Mammary epithelial cell (primary cell): ENCODE measurements at places on chromosomes 7 and 10.
A peak's percentile ranks its signal among the peaks of the same experiment; 100 is the strongest.

GRCh38 chr7:3488829-3489228 is 187.8 kb downstream of the SDK1 start:
- DNase-seq = peak; percentile 33

GRCh38 chr7:102898532-102898859 is 14.3 kb upstream of the LRRC17 start:
- no peak for DNase-seq

- peak; percentile 36 for DNase-seq
Observed at GRCh38 chr10:117342641-117343040, 32.6 kb downstream of the PDZD8 start.

DNA sequence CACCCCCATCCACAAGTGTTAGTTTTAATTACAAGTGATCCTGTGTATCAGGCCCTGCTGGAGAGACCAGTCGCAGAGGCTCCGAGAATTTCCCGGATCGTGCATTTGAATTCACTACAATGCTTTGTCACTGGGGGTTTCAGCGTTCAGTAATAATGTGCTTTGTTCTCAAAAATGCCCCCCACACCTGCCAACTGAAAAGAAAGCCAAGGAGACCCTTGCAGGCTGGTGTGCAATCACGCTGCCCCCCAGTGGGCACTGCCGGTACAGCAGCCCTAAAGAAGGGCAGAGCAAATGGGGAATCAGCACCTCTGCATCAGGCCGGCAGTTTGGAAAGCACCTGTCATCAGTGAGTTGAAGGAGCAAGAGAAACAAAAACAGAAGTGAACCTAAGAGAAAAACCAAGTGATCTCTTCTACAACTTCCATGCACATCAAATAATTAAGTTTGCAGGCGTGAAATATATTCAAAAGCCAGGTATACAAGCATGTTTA is 177.6 kb downstream of the PARD3 start:
- peak; percentile 18 for DNase-seq

- DNase-seq = no peak
Observed at GRCh38 chr7:37467002-37467401, 18.3 kb upstream of the ELMO1 start.

DNA sequence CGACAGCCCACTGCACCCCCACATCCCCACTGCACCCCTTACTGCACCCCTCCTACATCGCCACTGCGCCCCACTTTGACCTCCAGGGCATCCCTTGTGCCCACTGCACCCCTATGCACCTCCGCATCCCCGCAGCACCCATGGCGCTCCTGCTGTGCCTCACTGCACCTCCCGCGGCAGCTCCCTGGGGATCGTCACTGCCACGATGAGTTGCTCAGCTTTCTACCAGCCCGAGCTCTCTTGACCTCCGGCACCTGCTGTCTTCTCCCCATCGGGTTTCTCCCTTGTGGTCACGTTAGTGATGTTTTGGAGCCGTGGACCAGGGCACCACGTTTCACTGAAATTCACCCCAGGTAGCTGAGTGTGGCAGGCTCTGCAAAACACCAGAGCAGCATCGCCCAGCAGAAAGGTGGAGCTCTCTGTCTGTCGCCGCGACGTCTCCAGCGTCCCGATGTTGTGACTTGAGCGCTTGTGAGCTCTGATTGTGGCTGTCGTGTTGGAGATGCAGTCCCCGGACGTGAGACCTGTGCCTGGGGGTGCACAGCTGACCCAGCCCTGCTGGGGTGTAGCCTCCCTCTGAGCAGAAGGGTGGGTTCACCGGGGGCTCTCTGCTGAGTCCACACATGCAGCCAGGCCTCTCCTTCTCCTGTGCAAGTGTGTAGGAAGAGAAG is 147.7 kb downstream of the DNAJB6 start:
- DNase-seq = no peak
